Chondrocyte (in vitro differentiated cells): ENCODE measurements at places on chromosomes 1 and 21. TPM values are rescaled to one million over a fixed set of nuclear protein-coding genes. Genes with fewer than 3 reads are reported as not detected.

- no peak for DNase-seq
Observed at GRCh38 chr21:15007716-15008296, 57.0 kb downstream of the NRIP1 start.

DNA sequence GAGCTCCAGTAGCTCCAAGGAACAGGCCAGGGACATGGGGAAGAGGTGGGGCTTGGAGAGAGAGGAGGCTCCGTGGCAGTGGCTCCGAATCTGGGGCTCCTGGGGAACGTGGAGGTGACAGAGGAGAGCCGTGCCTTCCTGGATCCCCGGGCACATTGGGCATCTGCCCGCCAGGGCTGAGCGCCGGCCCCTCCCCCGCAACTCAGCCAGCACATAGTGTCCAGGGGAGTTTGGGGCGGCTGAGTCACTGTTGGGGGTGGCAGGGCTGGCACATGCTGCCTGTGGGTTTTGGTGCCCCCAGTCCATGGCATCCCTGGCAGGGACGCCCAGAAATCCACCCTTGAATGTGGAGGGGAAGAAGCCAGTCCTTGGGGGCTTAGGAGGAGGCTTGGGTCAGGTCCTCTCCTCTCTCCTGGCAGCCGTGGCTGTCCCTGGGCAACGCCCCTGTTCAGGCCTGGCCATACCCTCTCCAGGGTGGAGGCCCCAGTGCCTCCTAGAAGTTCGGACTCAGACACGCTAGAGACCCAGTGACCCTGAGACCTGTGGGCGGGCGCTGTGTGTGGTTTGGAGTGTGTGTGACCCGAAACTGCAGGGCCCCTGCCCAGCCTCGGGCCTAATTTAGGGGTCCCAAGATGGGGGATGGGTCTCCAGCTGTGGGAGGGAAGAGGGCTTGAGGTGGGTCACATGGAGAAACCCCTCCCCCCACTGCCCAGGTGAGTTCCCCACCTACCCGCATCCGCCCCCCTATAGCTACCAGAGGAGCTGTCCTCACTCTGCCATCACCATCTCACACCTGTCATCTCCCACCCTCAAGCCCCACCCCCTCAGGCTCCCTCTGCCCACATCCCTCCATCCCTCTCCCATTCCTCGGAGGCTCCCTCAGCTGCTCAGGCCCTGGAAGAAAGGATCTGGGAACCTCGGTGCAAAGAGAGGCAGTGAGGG, 1.6 kb downstream of the HSPB7 start:
- no peak for DNase-seq

DNA sequence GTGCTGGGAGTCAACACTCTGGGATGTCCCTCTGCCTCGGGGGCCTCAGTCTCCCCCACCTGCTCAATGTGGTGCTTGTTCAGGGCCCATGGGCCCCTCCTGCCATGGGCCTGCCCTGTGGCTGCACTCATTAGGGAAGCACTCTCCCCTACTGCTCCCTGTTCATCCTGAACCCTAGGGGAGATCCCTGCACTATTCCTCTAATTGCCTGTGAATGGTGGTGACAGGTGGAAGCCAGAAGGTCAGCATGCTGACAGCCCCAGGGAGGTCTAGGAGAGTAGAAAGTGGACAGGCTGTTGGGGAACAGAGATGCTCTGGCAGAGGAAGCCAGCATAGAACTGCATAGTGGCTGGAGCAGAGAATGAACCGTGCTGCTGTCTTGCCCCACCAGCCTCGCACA, 217.6 kb downstream of the TRABD2B start:
- no peak for DNase-seq

DNA sequence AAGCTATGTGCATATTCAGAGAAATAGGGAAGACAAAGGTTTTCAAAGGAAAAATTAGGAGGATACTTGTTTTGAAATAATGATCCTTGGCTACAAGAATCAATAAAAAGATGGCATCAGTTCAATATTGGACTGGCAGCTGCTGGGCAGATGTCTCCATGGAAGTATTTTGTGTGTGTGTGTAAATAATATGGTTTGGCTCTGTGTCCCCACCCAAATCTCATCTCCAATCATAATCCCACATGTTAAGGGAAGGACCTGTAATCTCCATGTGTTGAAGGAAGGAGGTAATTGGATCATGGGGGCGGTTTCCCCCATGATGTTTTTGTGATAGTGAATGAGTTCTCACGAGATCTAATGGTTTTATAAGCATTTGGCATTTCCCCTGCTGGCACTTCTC, 40.4 kb upstream of the LRRC7 start:
- DNase-seq, result no peak

DNA sequence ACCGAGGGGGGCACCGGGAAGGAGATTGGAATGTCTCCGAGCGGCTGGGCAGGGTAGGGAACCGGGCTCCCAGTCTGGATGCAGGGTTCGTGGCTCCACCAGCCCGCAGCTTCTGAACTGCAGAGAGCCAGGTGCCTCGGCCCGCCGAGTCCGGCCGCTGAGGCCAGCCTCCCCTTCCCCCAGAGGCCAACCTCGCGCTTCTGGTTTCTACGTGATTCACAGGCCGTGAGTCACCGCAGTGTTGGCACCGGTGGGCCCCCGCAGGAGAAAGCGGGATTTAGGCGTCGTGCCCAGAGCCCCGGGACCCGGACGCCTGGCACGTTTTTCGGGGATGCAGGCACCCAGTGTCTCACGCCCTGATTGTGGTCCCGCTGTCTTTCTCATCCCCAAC, 458 bp downstream of the CRABP2 start:
- no peak for DNase-seq

DNA sequence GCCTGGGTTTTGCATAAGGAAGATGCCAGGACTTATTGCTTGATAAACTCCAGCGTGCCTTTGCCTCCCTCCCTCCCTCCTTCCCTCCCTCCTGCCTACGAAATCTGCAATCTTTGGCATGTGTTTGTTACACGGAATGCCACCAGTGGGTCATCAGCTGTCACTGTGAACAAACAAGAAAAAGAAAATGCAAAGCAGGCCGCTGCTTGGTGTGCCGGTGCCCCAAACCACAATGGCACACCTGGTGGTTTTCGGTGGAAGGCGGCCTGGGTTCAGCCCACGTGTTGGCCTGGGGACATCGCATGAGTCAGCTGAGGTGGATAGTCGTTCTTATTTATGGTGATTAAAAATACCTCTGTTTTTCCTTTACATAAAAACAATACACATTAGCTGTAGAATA, 16.3 kb upstream of the IFNLR1 start:
- no peak for DNase-seq

- DNase-seq, result no peak
Observed at GRCh38 chr1:169009666-169010065, 96.8 kb upstream of the ATP1B1 start.

GRCh38 chr21:27033471-27033870, 66.6 kb upstream of the ADAMTS5 start:
- DNase-seq, result no peak

GRCh38 chr1:204102739-204103430, 30.0 kb downstream of the SOX13 start:
- no peak for DNase-seq

DNA sequence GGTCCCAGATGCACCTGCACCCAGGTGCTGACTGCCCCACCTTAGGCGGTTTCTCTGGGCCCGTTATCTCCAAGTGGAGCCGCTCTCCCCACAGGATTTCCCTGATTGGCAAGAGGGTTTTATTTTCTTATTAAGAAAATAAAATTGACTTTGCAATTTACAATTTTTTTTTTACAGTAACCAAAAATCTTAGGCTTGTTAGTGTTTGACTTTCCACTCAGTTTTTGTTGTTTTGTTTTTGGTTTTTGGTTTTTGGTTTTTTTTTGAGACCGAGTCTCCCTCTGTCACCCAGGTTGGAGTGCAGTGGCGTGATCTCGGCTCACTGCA, 4.8 kb upstream of the CCDC27 start:
- DNase-seq, result no peak

GRCh38 chr1:224726441-224727182, 110.5 kb downstream of the CNIH3 start:
- DNase-seq, result no peak

GRCh38 chr1:176225479-176225875, 18.4 kb upstream of the COP1 start:
- no peak for DNase-seq

- DNase-seq, result no peak
Observed at GRCh38 chr1:74423471-74423870, 88.9 kb downstream of the LRRC53 start.

GRCh38 chr1:177448652-177449357, 278.0 kb downstream of the BRINP2 start:
- no peak for DNase-seq

Gene DIO1
- total RNA-seq, result not detected in 3 replicates

Gene HTR6
- not detected in 3 replicates for total RNA-seq

Gene OPTC
- not detected in 3 replicates for total RNA-seq
